ENCODE measurements at places on chromosomes 5 and 9.

- DNase-seq, result no peak
Observed at GRCh38 chr5:76601470-76601869, 21.7 kb downstream of the F2RL2 start.

GRCh38 chr5:173855162-173855994 is 32.8 kb upstream of the CPEB4 start:
- DNase-seq, result no peak

DNA sequence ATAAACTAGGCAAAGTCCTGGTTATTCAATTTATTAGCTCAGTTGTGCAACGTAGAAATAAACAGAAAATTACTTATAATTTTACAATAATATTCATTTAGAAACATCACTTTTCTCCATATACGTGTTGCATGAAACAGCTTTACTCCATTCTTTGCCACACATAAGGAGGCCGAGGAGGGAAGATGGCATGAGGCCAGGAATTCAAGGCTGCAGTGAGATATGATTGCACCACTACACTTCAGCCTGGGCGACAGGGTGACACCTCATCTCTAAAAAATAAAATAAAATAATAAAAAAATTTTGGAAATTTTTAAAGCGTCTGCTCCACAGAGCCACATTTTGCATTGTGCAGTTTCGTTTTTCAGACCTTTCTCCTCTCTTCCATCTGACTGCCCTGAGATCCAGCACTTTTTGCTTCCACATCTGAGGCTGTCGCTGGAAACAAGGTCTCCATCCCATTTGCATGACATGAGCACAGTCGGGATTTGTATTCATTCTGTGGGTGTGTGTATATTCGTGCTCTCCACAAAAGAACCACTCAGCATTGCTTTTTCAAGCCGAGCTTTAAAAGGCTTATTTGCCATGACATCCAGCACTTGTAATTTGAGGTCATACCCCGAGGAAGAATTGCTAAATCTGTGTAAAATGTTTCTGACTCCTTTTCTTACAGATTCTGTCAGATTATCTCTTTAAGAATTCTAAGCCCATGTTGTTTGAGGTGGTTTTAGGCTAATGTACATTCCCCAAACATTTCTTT is 98.6 kb upstream of the MSX2 start:
- DNase-seq, result no peak

DNA sequence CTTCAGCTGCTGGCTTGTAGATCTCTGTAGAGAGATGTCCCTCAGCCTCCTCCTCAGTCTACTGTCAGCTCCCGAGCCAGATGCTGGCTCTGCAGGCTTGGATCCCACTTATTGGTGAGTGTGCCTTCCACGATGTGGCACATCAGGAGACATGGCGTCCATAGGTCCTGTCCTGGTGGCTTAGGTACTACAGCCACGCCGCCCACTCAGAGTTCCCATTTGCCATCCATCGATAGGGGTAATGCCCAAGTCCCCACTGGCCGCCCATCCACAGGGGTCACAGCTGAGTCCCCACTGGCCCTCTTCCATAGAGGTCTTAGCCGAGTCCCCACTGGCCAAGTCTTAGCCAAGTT is 17.3 kb downstream of the EXOC3 start:
- DNase-seq, result peak; percentile 76

- DNase-seq, result no peak
Observed at GRCh38 chr9:137233143-137233980, 2.7 kb downstream of the SLC34A3 start.

DNA sequence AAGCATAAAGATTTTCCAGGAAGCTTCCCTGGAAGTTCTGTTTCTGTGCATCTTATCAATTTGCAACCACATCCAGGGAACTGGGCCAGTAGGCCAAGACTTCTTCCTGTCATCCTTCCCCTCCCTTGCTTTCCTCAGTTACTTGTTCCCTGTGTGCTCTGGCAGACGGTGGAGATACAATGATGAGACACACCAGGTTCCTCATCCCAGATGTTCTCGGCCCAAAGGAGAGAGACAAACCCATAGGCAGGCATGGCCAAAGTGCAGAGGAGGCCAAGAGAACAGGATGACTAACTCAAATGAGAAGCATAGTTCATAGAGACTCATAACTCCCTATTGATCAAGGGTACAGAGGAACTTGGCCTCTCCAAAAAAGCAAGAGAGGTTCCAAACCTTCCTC is 652.6 kb downstream of the CCDC171 start:
- no peak for DNase-seq

- no peak for DNase-seq
Observed at GRCh38 chr5:89204756-89205155, 321.8 kb upstream of the MEF2C start.

GRCh38 chr5:171599957-171600612 is 180.6 kb downstream of the FGF18 start:
- peak; percentile 31 for DNase-seq

DNA sequence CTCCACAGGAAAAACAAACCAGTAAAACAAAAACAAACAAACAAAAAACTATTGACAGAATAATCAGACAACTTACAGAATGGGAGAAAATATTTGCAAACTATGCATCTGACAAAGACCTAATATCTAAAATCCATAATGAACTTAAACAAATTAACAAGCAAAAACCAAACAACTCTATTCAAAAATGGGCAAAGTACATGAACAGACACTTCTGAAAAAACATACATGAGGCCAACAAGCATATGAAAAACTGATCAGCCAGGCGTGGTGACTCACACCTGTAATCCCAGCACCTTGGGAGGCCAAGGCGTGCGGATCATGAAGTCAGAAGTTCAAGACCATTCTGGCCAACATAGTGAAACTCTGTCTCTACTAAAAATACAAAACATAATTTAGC is 60.1 kb downstream of the KCNV2 start:
- no peak for DNase-seq

DNA sequence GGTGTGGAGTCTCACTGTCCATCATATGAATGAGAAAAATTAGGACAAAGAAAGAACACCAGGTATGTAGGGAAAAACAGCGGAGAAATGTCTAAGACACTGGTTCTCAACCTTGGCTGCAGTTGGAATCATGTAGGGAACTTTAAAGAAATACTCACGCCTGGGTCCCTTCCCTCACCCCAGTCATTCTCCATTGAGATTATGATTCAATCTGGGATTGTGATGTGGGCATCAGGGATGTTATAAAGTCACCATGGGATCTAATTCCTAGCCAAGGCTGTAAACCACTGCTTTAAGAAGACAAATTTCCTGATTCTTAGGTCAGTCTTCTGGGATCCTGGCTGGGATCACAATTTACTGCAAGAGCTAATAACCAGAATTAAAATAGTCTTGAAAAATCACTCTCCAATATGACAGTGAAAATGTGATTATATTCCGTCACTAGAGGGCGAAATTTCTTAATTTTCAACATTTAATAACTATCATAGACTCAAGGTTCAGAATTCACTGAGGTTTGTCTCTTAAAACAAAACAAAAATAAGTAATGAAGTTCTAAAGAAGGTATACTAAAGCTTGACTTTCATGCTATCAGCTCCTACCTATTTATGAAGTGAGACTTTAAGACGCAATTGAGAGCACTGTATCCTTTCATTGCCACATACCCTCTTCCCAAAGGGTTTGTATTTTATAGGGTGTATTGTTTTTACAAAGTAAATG is 60.5 kb downstream of the GLDC start:
- DNase-seq, result no peak

DNA sequence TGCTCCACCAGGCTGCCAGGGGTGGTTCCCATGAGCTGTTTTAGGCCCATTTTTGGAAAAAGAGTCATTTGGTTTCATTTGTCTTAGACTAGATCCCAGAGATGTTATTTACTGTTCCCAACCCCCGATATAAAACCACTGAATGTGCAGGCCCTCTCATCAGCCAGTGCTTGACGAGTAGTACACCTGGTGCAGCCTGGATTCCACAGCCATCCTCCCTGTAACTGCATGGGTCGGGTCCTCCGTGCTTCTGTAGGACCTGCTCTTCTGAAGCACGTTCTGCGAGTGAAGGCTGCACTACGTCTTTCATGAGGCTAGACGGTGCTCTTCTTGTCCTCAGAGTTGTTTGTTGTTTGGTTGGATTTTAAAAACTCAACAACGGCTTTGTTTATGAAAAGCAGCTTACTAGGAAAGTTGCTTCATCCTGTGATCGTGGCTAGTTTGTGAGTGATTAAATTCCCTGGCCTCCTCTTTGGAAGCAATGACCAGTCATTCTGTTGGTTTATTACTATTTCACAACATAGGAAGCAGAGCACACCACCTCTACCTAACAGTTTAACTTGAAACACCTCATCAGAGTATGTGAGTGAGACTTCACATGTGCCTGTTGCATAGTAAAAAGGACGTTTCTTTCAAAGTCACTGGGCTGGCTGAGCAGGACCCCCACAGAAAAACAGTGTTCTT is 135.2 kb downstream of the AOPEP start:
- DNase-seq, result no peak

Measured in suprapubic skin (tissue), 4 donors.